Stimulated activated naive CD4-positive, alpha-beta T cell treated with Interleukin-2 at 50 U/mL for 16 hours (primary cell): ENCODE measurements at places on chromosomes 5 and 9.

GRCh38 chr9:88005240-88005639 is 30.9 kb upstream of the CDK20 start:
- no peak for DNase-seq

GRCh38 chr9:1210954-1211353 is 160.8 kb downstream of the DMRT2 start:
- DNase-seq = no peak

GRCh38 chr5:107670087-107670931 is 428 bp downstream of the EFNA5 start:
- no peak for DNase-seq

DNA sequence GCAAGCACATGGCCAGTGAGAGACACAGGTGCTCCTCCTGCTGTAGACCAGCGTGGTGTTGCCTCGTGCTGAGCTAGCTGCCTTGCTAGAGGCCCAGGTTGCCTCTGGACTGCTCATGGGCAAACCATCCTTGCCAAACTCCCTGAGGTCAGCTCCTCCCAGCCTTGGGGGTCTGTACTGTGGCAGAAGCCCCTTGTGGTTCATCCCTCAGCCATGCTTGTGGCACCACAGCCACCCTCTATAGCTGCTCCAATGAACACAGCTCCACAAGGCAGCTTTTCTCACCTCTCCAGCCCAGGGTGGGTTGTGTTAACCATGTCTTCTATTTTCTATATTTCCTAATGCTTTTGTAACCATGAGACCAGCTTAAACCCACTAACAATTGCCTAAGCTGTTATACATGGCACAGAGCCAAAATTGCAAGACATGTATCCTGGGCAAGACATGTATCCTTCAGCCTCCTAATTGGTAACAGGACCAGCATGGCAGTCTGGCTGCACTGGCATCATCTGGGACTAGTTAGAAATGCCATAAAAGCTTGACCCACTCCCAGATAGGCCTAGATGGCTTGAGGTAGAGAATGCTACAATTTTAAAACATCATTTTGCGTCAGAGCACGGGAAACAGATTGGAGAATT is 183.1 kb upstream of the S1PR3 start:
- DNase-seq = no peak

DNA sequence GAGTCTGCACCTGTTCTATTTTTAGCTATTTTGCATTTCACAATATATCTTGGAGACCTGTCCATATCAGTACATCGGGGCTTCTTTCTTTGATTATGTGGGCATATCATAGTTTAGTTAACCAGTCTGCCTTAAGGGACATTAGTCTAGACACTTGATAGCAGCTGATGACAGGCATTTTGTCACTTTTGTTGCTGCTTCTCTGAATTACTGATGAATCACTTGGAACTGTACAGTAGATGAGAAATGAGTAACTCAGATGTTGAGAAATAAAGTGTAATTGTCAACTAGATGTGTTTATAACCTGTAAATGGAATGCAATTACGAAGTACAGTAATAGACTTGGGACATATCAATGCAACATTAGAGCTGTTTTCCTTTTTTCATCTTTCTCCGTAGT is 7.1 kb downstream of the ZFP2 start:
- no peak for DNase-seq

DNA sequence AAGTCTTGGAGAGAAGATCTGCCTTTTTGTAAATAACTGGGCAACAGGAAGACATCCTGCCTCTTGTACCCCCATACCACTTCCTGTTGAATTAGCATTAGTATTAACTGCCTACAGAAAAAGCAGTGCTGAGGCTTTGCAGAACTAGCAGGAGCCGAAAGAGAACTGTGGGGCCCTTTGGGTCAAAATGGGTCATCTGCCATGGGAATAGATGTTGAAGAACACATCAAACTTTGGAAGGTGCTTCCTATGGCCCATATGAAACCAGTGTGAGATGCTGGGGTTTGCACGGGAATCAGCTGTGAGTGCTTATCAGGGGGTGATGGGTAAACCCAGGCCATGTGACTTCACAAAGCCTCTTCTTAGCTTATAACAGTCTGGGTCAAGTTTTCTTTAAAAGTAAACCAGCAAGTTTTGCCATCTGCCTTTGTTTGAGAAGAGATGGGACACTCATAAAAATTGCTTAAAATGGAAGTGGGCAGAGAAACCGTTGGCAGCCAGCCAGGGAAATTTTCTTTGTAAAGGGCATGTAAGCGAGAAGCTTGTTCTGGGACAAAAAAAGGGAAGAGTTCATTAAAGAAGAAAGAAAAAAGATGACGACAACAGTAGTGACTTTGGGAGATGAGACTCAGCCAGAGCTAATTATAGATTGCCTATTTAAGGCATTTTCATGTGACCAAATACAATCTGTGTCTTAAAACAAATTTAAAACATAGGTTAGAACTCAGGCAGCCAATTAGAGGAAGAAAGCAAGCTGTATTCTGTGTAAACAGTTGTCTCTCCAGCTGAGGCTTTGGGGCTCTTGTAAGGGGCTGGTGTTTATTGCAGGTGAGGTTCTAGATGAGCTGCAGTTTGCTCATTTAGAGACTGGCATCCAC is 4.4 kb downstream of the SLC25A25 start:
- peak; percentile 42 for DNase-seq

DNA sequence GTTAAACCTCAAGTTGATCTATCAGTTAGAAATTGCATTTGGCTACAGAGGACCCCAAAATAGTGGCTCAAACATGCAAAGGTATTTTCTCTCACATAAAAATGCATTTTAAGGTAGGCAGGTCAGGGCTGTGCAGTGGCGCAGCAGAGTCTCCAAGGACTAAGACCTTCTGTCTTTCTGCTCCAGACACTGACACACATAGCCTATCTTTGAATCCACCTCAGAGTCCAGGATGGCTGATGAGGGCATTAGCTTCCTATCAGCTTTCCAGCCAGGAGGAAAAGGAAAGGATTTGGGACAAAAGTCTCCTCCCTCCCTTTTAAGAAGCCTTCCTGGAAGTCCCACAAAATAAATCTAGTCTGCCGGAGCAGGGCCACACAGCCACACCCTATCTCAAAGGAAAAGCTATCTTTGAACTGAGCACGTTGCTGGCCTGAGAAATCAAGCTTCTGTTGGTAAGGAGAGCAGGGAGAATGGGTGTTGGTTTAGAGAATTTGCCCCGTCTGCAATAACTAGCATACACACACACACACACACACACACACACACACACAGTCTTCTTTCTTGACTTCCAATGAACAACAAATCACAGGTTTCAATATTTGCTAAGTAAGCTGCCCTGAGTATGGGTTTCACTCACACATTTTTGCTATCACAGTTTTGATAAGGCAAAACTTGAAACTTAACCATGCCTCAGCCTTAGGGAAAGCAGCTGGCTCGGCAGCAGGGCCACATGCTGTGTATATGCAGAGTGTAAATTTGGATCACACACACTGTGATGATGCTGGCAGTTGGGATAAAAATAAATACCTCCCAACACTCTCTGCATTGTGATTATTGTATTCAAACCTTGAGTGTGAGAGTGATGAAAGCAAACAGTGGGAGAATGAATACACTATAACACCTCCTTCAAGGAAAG is 116.6 kb upstream of the MAP3K1 start:
- DNase-seq = no peak

- DNase-seq = no peak
Measured at GRCh38 chr9:81411961-81412360, 277.4 kb downstream of the TLE1 start.

DNA sequence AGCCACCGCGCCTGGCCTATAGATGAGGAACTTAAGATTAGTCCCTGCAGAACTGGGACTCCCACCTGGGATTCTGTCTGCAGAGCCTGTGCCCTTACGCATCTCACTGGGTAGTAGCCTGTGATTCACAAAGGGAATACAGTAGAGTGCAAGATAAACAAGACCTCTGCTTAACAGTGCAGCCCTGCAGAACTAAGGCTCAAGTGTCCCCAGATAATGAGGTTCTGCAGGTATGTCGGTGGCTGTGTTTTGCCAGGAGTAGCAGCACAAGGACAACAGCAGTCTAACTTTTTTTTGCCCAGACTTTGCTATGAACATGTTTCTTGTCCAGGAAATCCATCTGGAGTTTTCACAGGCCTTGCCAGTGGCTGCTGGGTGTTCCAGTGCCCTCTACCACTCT is 59.7 kb downstream of the DCP2 start:
- no peak for DNase-seq
